ENCODE measurements at places on chromosomes 16 and 17.

DNA sequence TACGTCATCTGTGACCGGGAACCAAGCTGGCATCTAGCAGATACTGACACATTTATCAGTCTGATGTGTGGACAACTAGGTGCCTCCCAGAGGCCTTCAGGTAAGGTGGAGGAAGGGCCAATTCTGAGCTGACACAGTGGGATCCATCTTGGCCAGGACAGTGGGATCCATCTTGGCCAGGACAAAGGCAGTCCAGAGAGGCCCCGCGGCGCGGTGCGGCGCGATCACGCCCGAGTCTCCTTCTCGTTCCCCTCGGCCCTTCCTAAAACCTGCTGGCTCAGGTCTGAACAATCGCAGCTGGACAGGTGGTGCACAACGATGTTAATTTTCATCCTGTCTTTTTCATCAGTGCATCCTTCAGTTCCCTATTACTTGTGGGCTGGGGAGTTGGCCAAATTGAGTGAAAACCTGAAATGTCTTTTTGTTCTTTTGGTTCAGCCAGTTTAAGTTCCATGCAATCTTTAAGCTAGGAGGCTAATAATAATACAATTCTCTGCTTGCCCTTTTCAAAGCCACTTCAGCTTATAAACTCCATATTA lies 486 bp upstream of the WSB1 start:
- no peak for DNase-seq

DNA sequence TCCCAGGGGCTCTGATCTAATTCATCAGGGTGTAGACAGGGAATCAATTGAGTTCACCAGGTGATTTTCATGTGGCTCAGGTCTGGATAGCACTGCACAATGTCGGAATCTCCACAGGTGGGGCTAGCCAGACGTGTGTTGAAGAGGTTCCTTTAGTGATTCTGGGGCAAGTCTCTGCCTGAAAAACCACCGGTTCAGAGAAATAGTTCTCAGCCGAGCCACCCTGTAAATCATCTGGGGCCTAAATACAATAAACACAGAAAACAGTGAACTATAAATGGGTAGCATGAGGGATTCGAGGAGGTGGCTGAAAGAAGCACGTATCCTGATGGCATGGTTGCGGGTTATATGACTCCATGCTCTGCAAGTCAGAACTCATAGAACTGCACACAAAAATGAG lies 21.3 kb downstream of the ASPA start:
- no peak for DNase-seq

- no peak for DNase-seq
Observed at GRCh38 chr17:38750312-38751121, 2.0 kb upstream of the PSMB3 start.

DNA sequence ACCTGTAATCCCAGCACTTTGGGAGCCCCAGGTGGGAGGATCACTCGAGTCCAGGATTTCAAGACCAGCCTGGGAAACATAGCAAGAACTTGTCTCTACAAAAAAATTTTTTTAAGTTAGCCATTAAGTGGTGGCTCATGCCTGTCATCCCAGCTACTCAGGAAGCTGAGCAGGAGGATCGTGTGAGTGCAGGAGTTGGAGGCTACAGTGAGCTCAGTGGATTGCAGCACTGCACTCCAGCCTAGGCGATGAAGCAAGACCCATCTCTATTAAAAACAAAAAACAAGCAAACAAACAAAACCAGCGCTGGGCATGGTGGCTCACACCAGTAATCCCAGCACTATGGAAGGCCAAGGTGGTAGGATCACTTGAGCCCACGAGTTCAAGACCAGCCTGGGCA lies 38.0 kb downstream of the HEATR3 start:
- no peak for DNase-seq
